ENCODE measurements at places on chromosomes 6 and 20.

- peak; percentile 83 for DNase-seq
These were observed 8.4 kb upstream of the NUP153 start for GRCh38 chr6:17714879-17715851.

DNA sequence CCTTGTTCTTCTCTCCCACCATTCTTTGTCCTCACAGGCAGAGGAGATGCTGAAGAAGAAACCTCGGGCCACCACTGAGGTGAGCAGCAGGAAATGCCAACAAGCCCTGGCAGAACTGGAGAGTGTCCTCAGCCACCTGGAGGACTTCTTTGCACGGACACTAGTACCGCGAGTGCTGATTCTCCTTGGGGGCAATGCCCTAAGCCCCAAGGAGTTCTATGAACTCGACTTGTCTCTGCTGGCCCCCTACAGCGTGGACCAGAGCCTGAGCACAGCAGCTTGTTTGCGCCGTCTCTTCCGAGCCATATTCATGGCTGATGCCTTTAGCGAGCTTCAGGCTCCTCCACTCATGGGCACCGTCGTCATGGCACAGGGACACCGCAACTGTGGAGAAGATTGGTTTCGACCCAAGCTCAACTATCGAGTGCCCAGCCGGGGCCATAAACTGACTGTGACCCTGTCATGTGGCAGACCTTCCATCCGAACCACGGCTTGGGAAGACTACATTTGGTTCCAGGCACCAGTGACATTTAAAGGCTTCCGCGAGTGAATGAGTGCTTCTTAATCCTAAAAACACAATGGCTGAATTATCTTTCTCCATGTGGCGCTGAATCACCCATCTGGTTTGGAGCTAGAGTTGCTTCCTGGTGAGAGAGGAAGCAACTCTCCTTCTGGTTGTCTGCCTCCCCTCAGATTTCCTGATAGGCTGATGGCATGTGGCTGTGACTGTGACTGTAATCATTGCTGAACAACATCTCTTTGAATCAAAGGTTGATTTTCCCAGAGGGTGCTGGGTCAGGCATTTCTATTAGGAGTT, 4.6 kb downstream of the MAD2L1BP start:
- no peak for DNase-seq

- peak; percentile 61 for DNase-seq
These were observed 129.4 kb downstream of the BCAS1 start for GRCh38 chr20:53940907-53941545.

DNA sequence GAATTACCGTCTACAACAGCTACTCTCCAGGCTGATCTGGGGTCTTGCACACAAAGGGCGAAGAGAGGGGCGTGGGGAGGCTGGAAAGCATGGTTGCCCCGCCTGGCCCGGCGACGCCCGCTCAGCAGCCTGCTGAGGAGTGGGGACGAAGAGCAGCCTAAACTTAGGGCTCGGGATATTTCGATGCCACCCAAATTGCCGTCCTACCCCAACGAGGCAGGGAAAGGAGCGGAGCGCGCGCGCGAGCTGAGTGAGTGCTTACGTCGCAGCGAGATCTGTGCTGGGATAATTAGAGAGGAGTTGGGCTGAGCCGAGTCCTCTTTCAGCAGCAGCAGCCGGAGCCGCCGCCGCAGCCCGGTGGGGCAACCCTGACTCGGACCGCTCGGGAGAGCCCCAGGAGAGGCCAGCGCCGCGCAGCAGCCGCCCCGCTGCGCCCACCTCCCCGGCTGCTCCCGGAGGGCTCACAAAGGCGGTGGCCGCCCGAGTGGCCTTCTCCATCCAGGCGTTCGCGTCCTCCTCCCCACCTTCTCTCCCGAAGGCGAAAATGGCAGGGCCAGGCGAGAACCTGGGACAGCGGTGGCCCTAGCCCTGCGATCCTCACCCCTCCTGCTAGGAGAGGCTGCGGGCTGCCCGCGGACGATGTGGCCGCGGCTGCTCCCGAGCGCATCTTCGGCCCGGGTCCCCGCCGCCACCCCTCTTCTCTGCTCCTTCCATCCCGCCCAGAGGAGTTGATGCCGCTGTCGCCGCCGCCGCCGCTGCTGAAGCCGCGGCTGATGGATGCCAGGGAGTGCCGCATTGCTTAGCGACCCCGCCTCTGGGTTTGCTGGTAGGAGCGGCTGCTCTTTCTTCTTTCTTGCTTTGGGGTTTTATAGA, at the start of gene CLVS2:
TSS of gene CLVS2 (plus strand) at position 315 of the 873 bp plus-strand sequence. CDS start 1,543 bp downstream, outside the sequence.
- peak; percentile 13 for DNase-seq

DNA sequence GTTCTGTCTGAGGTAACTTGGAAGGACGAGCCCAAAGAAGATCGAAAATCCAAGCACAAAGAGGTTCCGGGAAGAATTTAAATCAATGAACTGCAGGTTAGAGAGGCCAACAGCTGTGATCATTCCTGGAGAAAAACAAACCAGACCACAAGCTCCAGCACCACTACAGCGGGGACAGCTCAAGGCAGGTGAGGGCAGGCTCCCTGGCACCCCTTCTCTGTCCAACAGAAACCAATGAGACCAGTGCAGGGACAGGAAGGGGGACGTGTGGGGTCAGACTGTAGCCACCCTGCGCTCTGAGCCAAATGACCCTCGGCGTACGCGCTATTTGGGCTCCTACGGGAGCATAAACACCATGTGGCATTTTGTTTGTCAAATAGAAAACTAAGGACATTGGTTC, 139.3 kb downstream of the SLC23A2 start:
- no peak for DNase-seq

DNA sequence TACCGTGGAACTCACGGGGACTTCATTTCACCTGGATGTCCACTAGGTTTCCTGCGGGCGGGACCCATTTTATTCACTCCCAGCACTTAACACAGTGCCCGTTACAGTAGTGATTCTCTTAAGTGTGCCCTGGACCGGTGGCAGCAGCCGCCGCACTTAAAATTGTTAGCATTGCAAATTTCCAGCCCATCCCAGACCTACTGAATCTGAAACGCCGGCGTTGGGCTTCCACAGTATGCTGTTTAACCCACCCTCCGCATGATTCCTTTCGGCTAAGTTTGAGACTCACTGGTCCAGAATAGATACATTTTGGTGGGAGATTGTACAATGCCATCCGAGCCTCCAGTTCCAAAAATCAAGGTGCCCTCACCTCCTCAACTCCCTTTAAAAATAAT, 967 bp downstream of the SMPDL3A start:
- no peak for DNase-seq

DNA sequence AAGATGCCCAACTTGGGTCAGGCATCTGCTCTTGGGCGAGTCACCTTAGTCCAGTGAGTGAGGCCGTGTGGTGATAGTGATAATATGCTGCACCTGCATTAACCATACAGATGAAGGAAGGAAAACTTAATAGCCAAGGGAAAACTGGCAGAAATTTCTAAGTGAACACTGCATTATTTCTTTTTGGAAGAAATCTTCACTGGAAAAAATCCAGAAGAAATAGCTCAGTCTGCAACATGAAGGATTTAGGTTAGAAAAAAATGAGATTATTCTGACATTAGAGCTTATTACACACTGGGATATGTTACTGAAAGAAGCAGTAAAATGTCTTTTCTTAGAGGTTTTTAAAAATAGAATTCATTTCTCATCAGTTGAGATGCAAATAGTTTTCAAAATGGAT, 947.3 kb downstream of the KIF16B start:
- DNase-seq: no peak

- DNase-seq: no peak
These were observed 146.1 kb downstream of the LMBRD1 start for GRCh38 chr6:69650703-69651102.

DNA sequence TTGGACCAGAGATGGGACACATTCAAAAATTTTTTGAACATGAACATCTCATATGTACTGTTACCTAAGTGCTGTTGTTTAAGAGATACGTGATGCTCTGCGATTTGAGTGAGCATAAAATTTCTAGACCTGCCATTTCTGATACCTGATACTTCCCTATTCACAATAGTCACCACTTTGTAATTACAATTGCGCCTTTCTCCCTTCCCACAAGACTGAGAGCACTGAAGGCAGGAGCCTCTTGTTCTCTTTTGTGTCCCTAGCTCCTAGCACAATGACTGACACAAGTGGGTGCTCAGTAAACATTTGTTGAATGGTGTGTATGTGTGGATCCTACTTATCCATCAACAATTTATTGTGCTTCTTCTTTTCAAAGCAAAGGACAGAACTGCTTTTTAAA, 92.8 kb upstream of the TMEM30A start:
- no peak for DNase-seq
